ENCODE measurements at places on chromosomes 3 and 15. TPM values are rescaled to one million over a fixed set of nuclear protein-coding genes. Genes with fewer than 3 reads are reported as not detected.
A peak's percentile ranks its signal among the peaks of the same experiment; 100 is the strongest.

DNA sequence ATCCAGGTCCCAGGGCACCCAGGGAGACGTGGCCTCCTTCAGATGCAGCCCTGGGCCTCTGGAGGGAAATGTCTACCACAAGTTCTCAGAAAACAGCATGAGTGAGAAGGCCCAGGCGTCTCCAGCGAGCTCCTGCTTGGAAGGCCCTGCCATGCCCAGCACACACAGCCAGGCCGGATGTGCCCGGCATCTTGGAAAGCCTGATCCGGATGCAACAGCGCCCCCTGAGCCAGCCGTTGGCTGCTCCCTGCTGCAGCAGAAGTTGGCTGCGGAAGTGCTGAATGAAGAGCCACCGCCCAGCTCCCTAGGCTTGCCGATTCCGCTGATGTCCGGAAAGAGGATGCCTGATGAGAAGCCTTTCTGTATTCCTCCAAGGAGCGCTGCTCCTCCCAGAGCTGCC, 856 bp downstream of the NPAP1 start:
- H3K36me3 ChIP-seq = no peaks in the 10 kb centered on the region
- no peak overlapping the region for H3K4me3 ChIP-seq
- H3K27ac ChIP-seq = no peak overlapping the region
- H3K4me1 ChIP-seq = no peaks in the 10 kb centered on the region
- peaks cover 2% of the 10 kb centered on the region for H3K27me3 ChIP-seq

The CLK3 gene
- polyA plus RNA-seq = 82.1 TPM

- no peaks in the 10 kb centered on the region for H3K4me1 ChIP-seq
- H3K27me3 ChIP-seq = peaks cover 2% of the 10 kb centered on the region
- DNase-seq = no peak
- no peak overlapping the region for H3K4me3 ChIP-seq
- no peak overlapping the region for H3K27ac ChIP-seq
- no peaks in the 10 kb centered on the region for H3K36me3 ChIP-seq
Measured at GRCh38 chr15:48493763-48494225, 151.7 kb downstream of the FBN1 start.

The SUSD5 gene
- not detected for polyA plus RNA-seq

The LCTL gene
- polyA plus RNA-seq = 0.12 TPM

GRCh38 chr3:100154171-100154570, 39.9 kb upstream of the FILIP1L start:
- H3K27me3 ChIP-seq = no peaks in the 10 kb centered on the region
- no peaks in the 10 kb centered on the region for H3K4me1 ChIP-seq
- H3K4me3 ChIP-seq = no peak overlapping the region

The CKMT1A gene
- polyA plus RNA-seq = not detected

GRCh38 chr3:115804713-115805119, 181.4 kb downstream of the GAP43 start:
- no peaks in the 10 kb centered on the region for H3K36me3 ChIP-seq
- H3K4me1 ChIP-seq = no peaks in the 10 kb centered on the region
- DNase-seq = no peak

- no peak overlapping the region for H3K4me3 ChIP-seq
- no peaks in the 10 kb centered on the region for H3K4me1 ChIP-seq
- no peaks in the 10 kb centered on the region for H3K36me3 ChIP-seq
Measured at GRCh38 chr3:192834428-192834827, 83.2 kb downstream of the MB21D2 start.

- no peak overlapping the region for H3K4me3 ChIP-seq
- peak overlapping the region; percentile 42 for H3K27ac ChIP-seq
- no peak for DNase-seq
- H3K36me3 ChIP-seq = peaks cover 4% of the 10 kb centered on the region
- no peaks in the 10 kb centered on the region for H3K27me3 ChIP-seq
Measured at GRCh38 chr15:76871930-76872329, 33.2 kb downstream of the SCAPER start.

- H3K27ac ChIP-seq = no peak overlapping the region
- DNase-seq = no peak
- no peak overlapping the region for H3K4me3 ChIP-seq
- no peaks in the 10 kb centered on the region for H3K36me3 ChIP-seq
- no peaks in the 10 kb centered on the region for H3K4me1 ChIP-seq
Measured at GRCh38 chr3:58526515-58526957, 10.5 kb downstream of the ACOX2 start.

The ACKR2 gene
- polyA plus RNA-seq = 0.18 TPM

GRCh38 chr3:30256474-30256873, 349.9 kb upstream of the TGFBR2 start:
- H3K36me3 ChIP-seq = no peaks in the 10 kb centered on the region
- DNase-seq = no peak
- H3K27me3 ChIP-seq = peaks cover 1% of the 10 kb centered on the region
- H3K27ac ChIP-seq = no peak overlapping the region
- H3K4me1 ChIP-seq = no peaks in the 10 kb centered on the region

GRCh38 chr3:8800016-8800415, 30.6 kb upstream of the OXTR start:
- DNase-seq = no peak
- no peak overlapping the region for H3K4me3 ChIP-seq
- H3K36me3 ChIP-seq = peaks cover 2% of the 10 kb centered on the region
- H3K27ac ChIP-seq = no peak overlapping the region
- no peaks in the 10 kb centered on the region for H3K4me1 ChIP-seq

The TM4SF1 gene
- polyA plus RNA-seq = not detected

GRCh38 chr3:55329849-55330248, 157.3 kb downstream of the WNT5A start:
- H3K27ac ChIP-seq = no peak overlapping the region
- peaks cover 2% of the 10 kb centered on the region for H3K27me3 ChIP-seq
- no peak overlapping the region for H3K4me3 ChIP-seq
- no peaks in the 10 kb centered on the region for H3K4me1 ChIP-seq

The RHOV gene
- not detected for polyA plus RNA-seq

The STARD9 gene
- not detected for polyA plus RNA-seq

DNA sequence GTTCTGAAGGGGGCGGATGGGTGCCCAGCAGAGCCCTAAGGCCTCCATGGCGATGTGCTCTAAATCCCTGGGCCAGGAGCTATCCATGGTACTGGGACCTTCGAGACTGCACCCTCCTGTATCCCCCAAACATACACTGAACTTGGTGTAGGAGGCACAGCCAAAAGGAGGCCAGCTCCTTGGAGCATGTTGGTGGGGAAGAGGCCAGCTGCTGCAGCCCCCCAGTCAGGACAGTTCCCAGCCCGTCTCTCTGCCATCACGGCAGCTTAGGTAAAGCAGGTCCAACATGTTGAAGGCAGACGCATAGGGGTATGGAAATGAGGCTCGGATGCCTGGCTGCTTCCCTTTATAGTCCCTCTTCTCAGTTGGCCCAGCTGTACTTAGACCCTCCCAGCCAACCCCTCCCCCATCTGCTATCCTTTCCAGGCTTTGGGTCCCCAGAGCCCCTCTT, 1.8 kb downstream of the CAMKV start:
- no peak overlapping the region for H3K27ac ChIP-seq
- peaks cover 5% of the 10 kb centered on the region for H3K27me3 ChIP-seq
- H3K4me3 ChIP-seq = peak overlapping the region; percentile 32

GRCh38 chr15:67080900-67081431, 15.6 kb downstream of the SMAD3 start:
- H3K4me1 ChIP-seq = peaks cover 95% of the 10 kb centered on the region
- peak overlapping the region; percentile 5 for H3K4me3 ChIP-seq
- DNase-seq = no peak
- peak overlapping the region; percentile 26 for H3K27ac ChIP-seq
- peaks cover 9% of the 10 kb centered on the region for H3K27me3 ChIP-seq

GRCh38 chr3:136277115-136277514, 27.0 kb downstream of the PCCB start:
- no peak overlapping the region for H3K27ac ChIP-seq
- peaks cover 1% of the 10 kb centered on the region for H3K27me3 ChIP-seq

DNA sequence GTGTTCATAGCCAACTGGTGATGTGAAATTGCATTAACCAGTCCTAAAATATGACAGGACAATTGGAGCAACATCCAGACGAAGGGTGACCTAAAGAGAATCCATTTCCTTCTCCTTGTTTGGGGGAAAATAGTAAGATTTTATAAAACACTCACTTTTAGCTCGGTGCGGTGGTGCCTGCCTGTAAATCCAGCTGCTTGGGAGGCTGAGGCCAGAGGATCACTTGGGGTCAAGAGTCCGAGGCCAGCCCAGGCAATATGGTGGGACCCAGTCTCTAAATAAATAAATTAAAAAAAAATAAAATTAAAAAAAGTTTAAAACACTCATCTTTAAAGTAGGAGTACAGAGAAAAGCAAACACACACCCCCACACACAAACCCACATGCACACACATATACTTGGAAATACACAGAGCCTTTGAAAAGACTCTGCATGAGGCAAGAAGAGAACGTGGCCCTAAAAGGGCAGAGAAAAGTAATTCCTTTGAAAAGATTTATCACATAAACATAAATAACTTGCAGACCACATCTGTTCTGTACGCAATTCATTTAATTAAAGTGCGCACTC, 14.1 kb upstream of the LOXL1 start:
- H3K4me3 ChIP-seq = no peak overlapping the region
- no peaks in the 10 kb centered on the region for H3K36me3 ChIP-seq
- H3K27me3 ChIP-seq = peaks cover 2% of the 10 kb centered on the region
- peaks cover 24% of the 10 kb centered on the region for H3K4me1 ChIP-seq
- H3K27ac ChIP-seq = no peak overlapping the region

The AGBL1 gene
- not detected for polyA plus RNA-seq

GRCh38 chr3:8524656-8525399, 23.2 kb downstream of the LMCD1 start:
- H3K4me1 ChIP-seq = no peaks in the 10 kb centered on the region
- peaks cover 3% of the 10 kb centered on the region for H3K27me3 ChIP-seq
- H3K36me3 ChIP-seq = no peaks in the 10 kb centered on the region
- H3K27ac ChIP-seq = no peak overlapping the region
- H3K4me3 ChIP-seq = no peak overlapping the region
- no peak for DNase-seq

The OIP5 gene
- polyA plus RNA-seq = 0.44 TPM

The MEIS2 gene
- polyA plus RNA-seq = not detected

The IQCH gene
- polyA plus RNA-seq = 0.27 TPM

DNA sequence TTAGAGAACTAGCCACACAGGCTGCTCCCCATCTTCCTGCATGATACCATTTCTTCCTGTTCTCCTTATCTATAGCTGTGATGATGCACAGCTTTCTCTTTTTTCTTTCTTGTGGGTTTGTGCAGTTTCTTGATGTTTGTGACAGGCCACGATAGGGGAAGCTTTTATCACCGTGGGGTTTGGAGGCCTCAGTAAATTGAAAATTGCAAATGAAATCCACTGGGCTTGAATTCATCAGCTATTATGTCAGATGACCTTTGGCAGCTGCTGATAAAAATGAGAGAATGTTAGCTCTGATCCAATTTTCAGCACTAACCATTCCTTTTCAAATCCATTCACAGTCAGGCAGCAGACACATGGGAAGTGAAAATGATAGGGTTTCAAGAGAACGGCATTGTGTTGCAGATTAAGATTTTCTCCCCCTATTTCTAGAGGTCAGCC, 176.9 kb upstream of the SOX2 start:
- no peaks in the 10 kb centered on the region for H3K27me3 ChIP-seq
- no peak overlapping the region for H3K27ac ChIP-seq
- no peak for DNase-seq

- H3K36me3 ChIP-seq = no peaks in the 10 kb centered on the region
- peak within 1 kb of the TSS; percentile 99 for H3K4me3 ChIP-seq
- peaks cover 4% of the 10 kb centered on the region for H3K27me3 ChIP-seq
Measured at GRCh38 chr3:56801662-56802377, at the start of gene ARHGEF3. TSS of gene ARHGEF3 (minus strand) at chr3:56801949. CDS start at chr3:56801798, 151 bp downstream.

- H3K4me1 ChIP-seq = peaks cover 100% of the 10 kb centered on the region
- H3K27me3 ChIP-seq = no peaks in the 10 kb centered on the region
- DNase-seq = no peak
- H3K4me3 ChIP-seq = no peak overlapping the region
- peaks cover 5% of the 10 kb centered on the region for H3K36me3 ChIP-seq
Measured at GRCh38 chr15:38533416-38533915, 31.1 kb downstream of the RASGRP1 start.

- no peak overlapping the region for H3K27ac ChIP-seq
- DNase-seq = no peak
- H3K36me3 ChIP-seq = no peaks in the 10 kb centered on the region
- H3K4me3 ChIP-seq = no peak overlapping the region
- peaks cover 7% of the 10 kb centered on the region for H3K27me3 ChIP-seq
Measured at GRCh38 chr3:193790086-193790990, 197.3 kb downstream of the OPA1 start.

DNA sequence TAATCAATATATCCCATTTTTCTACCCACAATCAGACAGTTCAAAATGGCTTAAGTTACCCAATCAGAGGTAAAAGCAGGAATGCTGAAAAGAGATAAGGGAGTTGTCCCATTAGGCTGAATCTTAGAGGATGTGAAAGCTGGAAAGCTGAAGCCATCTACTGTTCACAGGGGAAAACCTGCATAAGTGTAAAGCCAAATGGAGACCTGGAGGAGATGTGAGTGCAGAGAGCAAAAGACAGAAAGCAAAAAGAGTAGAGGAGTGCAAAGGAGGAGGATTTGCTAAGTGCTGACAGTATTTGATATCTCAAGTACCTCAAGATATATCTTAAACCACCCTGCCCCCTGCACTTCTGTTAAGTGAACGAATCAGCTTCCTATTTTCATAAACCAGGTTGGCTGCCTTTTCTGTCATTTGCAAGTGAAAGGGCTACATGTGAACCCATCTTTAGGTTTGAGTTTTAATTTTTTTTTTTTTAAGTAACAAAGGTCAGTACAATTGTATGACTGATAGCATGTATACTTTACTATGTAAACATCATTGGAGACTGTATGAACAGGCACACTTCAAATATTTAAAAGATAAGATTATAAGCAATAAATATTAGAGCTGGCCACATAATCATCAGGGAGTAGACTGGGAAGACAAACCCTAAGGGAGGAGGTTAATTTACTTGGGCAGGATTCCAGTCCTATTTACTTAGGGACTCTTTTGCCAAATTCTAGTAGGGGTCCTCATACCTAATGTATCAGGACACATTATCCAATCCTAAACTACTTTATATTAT, 22.8 kb upstream of the P2RY1 start:
- no peaks in the 10 kb centered on the region for H3K36me3 ChIP-seq
- DNase-seq = no peak
- H3K27me3 ChIP-seq = peaks cover 4% of the 10 kb centered on the region
- H3K27ac ChIP-seq = no peak overlapping the region
- H3K4me1 ChIP-seq = no peaks in the 10 kb centered on the region

The RAP2B gene
- polyA plus RNA-seq = 15.9 TPM

DNA sequence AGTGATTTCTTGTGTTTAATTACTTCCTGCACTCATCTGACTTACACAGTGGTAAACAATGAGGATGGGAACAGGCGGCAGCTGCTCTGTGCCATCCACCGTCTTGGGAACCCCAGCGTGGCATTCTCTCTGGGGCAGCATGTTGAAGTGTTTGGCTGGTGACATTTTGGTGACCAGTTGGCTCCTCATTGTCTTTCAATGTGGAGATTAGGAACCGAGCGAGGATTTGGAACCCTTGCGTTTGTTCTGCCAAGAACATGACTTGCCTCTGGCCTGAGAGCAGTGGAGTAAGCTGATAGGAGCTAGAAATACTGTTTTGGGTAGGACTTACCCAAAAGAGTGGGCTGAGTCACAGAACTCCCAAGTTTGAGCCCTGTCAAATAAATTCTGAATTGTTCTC, 88.8 kb downstream of the IGF1R start:
- no peaks in the 10 kb centered on the region for H3K27me3 ChIP-seq
- no peak for DNase-seq
- peaks cover 76% of the 10 kb centered on the region for H3K4me1 ChIP-seq
- H3K4me3 ChIP-seq = no peak overlapping the region
- no peaks in the 10 kb centered on the region for H3K36me3 ChIP-seq

The BMF gene
- polyA plus RNA-seq = not detected

The LRRC31 gene
- not detected for polyA plus RNA-seq

The PXYLP1 gene
- polyA plus RNA-seq = 6.6 TPM

The UACA gene
- 0.63 TPM for polyA plus RNA-seq

Data from immature natural killer cell (primary cell).